ENCODE measurements at places on chromosomes 4 and X. TPM values are rescaled to one million over a fixed set of nuclear protein-coding genes. Genes with fewer than 3 reads are reported as not detected.

GRCh38 chrX:114599911-114600310 is 16.0 kb downstream of the HTR2C start:
- no peak for DNase-seq

- no peak for DNase-seq
Measured at GRCh38 chrX:85114776-85115175, 111.1 kb downstream of the APOOL start.

DNA sequence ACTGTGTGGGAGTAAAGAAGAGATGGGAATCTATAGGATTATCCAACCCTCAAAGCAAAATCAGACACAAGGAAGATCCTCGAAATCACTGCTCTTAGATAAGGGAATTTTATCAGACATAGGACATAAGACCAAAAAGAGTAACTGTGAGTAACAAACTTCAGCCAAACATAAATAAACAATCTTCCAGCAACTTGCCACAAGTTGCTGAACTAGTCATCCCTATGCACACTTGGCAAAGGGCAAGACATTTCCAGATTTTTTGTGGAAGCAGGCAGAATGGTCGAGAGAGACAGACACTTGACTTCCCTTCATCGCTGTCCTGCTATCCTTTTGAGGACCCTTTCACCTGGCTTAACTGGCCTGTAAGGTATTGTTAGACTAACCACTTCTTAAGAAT is 89.6 kb downstream of the KCNIP4 start:
- no peak for DNase-seq

CHRDL1 gene
- total RNA-seq = 8.4 TPM

SSX7 gene
- total RNA-seq = not detected

All from testis (tissue), 5 donors.